ENCODE measurements at places on chromosomes 11 and 22.
A peak's percentile ranks its signal among the peaks of the same experiment; 100 is the strongest.

- H3K4me3 ChIP-seq: no peak overlapping the region
- no peaks in the 10 kb centered on the region for H3K27me3 ChIP-seq
- no peak overlapping the region for H3K27ac ChIP-seq
- peaks cover 6% of the 10 kb centered on the region for H3K4me1 ChIP-seq
- peaks cover 55% of the 10 kb centered on the region for H3K36me3 ChIP-seq
- no peak for DNase-seq
Observed at GRCh38 chr22:17891481-17892167, 117.4 kb upstream of the BID start.

DNA sequence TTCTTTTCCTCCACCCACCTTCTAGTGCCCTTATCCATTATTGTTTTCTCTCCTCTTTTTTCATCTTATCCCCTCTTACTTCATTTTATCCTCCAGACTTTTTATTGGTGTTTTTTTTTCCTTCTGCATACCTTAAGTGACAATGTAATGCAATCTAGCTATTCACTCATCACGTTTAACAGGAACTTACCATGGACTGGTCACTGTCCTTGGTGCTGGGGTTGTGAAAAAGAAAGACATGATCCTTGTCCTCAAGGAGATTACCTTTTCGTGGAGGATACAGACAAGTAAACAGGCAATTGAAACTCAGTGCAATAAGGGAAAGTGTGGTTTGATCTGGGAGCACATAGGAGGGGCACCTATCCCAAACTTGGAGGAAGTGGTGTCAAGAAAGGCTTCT, 20.7 kb downstream of the SYT9 start:
- no peaks in the 10 kb centered on the region for H3K36me3 ChIP-seq
- no peak overlapping the region for H3K4me3 ChIP-seq
- H3K4me1 ChIP-seq: no peaks in the 10 kb centered on the region
- no peak for DNase-seq

GRCh38 chr11:69159150-69159852, 3.6 kb downstream of the SMIM38 start:
- no peaks in the 10 kb centered on the region for H3K36me3 ChIP-seq
- no peak overlapping the region for H3K4me3 ChIP-seq
- H3K4me1 ChIP-seq: peaks cover 23% of the 10 kb centered on the region
- no peak overlapping the region for H3K27ac ChIP-seq
- DNase-seq: no peak

- no peak overlapping the region for H3K4me3 ChIP-seq
- DNase-seq: no peak
- no peaks in the 10 kb centered on the region for H3K27me3 ChIP-seq
- H3K4me1 ChIP-seq: peaks cover 8% of the 10 kb centered on the region
- H3K36me3 ChIP-seq: no peaks in the 10 kb centered on the region
Observed at GRCh38 chr11:76745044-76745376, 38.1 kb upstream of the TSKU start.

GRCh38 chr11:69841859-69842698, 22.9 kb upstream of the FGF3 start:
- H3K4me1 ChIP-seq: no peaks in the 10 kb centered on the region
- H3K27ac ChIP-seq: no peak overlapping the region
- no peak overlapping the region for H3K4me3 ChIP-seq
- no peaks in the 10 kb centered on the region for H3K27me3 ChIP-seq

GRCh38 chr22:23774922-23775436, 2.3 kb downstream of the MMP11 start:
- H3K27ac ChIP-seq: peak overlapping the region; percentile 32
- H3K4me1 ChIP-seq: peaks cover 44% of the 10 kb centered on the region
- no peaks in the 10 kb centered on the region for H3K36me3 ChIP-seq

- no peaks in the 10 kb centered on the region for H3K36me3 ChIP-seq
- DNase-seq: no peak
Observed at GRCh38 chr11:128916681-128917080, 25.5 kb downstream of the KCNJ5 start.

GRCh38 chr11:86099874-86100273, 31.0 kb upstream of the PICALM start:
- H3K36me3 ChIP-seq: no peaks in the 10 kb centered on the region
- no peaks in the 10 kb centered on the region for H3K27me3 ChIP-seq
- DNase-seq: no peak

DNA sequence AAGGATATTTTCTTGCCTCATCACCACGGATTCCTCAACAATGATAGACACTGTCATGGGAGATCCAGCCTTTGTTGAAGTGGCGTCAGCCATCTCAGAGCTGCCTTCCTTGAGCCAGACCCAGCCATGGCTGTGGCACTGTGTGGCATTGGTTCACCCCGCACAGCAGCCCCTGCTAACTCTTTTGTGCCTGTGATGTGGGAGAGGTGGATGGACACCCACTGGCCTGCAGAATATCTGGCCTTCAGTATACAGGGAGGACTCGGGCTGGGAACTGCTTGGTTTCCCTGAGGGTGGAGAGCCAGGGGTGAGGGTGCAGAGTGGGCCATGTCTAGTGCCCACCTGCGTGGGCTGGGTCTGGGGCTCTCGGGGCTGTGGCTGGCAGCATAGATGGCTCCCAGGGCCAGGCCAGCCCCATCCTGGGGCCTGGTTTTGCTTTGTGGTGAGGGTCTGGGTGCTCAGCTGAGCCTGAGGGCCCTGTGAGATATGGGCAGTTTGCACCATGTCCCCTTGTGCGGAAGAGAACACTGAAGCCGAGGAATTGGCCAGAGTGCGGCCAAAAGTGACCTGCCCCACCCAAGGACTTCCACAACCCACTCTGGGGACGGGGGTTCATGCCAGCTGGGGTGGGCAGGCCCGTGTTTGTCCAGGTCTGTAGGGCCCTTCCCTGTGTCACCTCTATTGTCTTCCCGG, 6.1 kb downstream of the CLDN5 start:
- H3K4me3 ChIP-seq: no peak overlapping the region
- no peak for DNase-seq
- no peaks in the 10 kb centered on the region for H3K36me3 ChIP-seq
- no peaks in the 10 kb centered on the region for H3K27me3 ChIP-seq
- H3K4me1 ChIP-seq: peaks cover under 1% of the 10 kb centered on the region

DNA sequence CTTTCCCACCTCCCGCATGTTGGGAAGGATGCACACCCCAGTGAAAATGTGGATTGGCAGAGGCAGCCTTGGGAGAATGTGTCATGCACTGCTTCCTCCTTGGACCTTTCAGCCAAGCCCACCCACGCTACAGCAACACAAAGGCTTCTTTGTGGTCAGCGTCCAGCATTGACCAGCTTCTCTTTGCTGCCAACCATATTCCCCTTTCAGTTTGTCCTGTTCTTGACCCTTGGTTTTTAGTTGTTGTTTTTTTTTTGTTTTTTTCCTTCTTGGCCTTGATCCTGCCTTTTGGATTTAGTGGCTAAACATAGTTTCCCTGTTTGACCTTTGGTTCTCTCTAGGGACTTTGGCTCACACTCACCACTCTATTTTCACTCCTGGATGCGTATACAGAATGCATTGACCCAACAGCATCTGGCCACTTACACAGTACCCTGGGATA, 573.6 kb downstream of the INSC start:
- no peaks in the 10 kb centered on the region for H3K4me1 ChIP-seq
- no peaks in the 10 kb centered on the region for H3K36me3 ChIP-seq
- no peak overlapping the region for H3K4me3 ChIP-seq
- no peaks in the 10 kb centered on the region for H3K27me3 ChIP-seq
- peak; percentile 44 for DNase-seq
- no peak overlapping the region for H3K27ac ChIP-seq

DNA sequence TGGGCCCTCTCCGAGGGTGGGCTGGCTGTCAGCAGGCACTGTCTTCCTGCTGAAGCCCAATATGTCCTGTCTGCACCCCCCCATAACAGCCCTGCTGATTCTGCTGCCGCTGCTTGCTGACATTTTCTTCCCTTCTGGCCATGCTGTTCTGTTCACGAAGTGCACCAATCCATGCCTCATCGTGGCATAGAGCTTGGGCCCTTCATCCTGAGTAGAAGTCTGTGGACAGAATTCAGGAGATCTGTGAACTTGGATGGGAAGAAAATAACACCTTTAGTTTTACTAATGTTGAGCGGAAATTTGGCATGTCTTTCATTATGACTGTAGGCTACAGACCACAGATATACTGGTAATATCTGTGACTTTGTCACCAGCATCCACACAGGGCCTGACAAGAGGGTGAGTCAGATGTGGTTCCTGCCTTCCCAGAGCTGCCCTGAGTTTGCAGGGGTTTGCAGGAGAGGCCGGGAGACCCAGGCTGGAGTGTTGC, 14.1 kb upstream of the KIAA0930 start:
- no peak overlapping the region for H3K27ac ChIP-seq
- no peaks in the 10 kb centered on the region for H3K36me3 ChIP-seq
- H3K4me1 ChIP-seq: no peaks in the 10 kb centered on the region
- H3K4me3 ChIP-seq: no peak overlapping the region

DNA sequence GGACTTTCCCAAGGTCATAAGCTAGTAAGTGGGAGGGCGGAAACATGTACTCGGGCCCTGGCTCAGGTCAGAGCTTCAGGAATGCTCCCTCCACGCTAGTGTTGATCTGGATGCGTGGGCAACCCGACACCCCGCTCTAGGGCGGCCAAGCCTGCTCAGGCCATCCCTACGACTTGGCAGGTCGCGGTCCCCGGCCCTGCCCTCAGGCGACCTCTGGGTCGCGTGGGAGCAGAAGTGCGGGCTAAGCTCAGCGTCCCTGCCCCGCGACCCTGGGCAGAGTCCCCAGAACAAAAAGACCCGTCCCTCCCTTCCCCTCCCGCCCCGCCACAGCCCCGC, 781 bp upstream of the TEF start:
- DNase-seq: no peak
- peak overlapping the region; percentile 94 for H3K4me3 ChIP-seq
- H3K36me3 ChIP-seq: no peaks in the 10 kb centered on the region
- peak overlapping the region; percentile 98 for H3K27ac ChIP-seq

DNA sequence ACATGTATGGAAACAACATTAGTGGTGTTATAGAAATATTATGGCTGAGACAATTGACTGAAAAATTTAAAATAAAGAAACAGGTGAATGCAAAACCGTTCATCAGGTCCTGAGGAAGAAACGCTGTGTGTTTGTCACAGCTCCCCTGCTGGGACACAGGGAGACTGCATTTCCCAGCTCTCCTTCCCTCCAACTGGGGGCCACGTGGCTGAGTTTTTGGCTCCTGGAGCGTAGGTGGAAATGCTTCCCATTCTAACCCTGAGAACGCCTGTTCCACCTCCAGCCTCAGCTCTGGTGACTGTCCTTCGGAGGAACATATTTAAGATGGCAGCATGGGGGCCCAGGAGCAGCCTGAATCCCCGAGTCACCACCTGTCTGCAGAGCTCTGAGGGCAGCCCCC, 398.6 kb downstream of the BRD1 start:
- no peaks in the 10 kb centered on the region for H3K27me3 ChIP-seq
- DNase-seq: no peak
- H3K36me3 ChIP-seq: no peaks in the 10 kb centered on the region

DNA sequence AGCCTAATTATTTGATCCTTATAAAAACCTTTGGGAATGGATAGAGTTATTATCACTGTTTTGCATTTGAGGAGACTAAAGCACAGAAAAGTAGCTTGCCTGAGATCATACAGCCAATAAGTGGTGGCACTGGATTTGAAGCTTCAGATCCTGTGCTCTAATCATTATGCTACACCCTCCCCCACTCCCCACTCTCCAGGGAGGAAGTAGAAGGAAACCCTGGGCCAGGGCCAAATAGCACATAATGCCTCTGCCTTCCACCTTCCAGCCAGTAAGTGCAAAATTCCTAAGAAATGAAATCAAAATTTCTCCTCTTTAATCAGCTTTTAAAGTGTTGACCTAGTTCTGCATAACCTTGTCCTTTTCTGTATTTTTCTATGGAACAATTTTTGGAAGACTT, 61.6 kb downstream of the SIK2 start:
- H3K27me3 ChIP-seq: no peaks in the 10 kb centered on the region
- H3K4me1 ChIP-seq: peaks cover 9% of the 10 kb centered on the region
- no peak overlapping the region for H3K27ac ChIP-seq
- no peak overlapping the region for H3K4me3 ChIP-seq
- DNase-seq: no peak

DNA sequence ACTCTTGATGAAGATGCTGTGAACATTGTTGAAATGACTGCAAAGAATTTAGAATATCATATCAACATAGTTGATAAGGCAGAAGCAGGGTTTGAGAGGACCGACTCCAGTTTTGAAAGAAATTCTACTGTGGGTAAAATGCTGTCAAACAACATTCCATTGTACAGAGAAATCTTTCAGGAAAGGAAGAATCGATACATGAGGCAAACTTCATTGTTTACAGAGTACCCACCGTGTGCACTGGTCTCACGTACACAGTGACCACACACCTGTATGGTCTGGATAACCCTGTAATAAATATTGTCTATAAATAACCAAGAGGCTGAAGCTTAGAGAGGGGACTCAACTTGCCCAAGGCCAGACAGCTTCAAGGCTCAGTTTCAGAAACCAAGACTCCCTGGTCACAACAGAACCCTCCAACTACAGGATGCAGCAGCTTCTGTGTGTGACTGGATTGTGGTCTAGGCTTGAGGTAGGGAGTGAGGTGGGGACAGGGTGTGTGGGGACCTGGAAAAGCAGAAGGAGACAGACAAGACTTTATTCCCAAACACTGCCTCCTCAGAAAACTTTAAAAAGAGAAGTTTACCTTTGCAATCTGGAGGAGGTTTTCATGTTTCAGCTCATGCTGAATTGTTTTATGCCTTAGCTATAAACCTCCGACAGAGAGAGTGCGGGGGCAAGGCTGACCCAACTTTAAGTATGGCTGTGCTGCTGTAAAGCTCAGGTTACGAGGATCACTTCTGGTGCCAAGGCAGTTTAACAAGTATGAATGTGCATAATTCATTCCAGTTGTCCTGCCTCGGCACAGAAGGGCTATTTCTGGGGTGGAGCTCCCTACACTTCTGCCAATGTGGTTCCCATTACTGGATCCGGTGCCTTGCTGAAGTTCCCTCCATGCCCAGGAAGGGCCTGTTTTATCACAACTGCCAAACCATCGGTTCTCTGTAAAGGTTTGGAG, 372.6 kb upstream of the NARS2 start:
- H3K27me3 ChIP-seq: no peaks in the 10 kb centered on the region
- no peaks in the 10 kb centered on the region for H3K36me3 ChIP-seq
- no peak overlapping the region for H3K27ac ChIP-seq

- DNase-seq: no peak
- H3K27ac ChIP-seq: no peak overlapping the region
Observed at GRCh38 chr22:19988965-19989724, 27.5 kb downstream of the ARVCF start.

DNA sequence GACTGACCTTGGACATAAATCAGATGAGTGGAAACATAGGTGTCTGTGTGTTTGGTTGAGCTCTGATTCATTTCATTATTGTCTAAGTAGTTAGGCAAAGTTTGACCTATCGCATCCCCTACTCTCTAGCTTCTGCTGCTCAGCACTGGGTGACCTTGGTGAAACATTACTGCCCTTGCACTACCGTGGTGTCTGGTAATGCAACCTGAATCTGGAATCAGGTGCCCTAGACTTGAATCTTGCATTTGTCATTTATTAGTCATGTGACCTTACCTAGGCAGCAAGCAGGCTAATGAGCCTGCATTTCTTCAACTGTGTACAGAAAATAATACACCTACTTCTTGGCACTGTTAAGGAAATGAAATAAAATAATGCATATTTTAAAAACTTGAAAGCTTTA, 242.3 kb upstream of the BLID start:
- H3K27me3 ChIP-seq: no peaks in the 10 kb centered on the region
- DNase-seq: no peak
- H3K27ac ChIP-seq: no peak overlapping the region
- no peak overlapping the region for H3K4me3 ChIP-seq

Measured in vagina (tissue), 2 donors.